ENCODE measurements at places on chromosomes 1 and 21.

DNA sequence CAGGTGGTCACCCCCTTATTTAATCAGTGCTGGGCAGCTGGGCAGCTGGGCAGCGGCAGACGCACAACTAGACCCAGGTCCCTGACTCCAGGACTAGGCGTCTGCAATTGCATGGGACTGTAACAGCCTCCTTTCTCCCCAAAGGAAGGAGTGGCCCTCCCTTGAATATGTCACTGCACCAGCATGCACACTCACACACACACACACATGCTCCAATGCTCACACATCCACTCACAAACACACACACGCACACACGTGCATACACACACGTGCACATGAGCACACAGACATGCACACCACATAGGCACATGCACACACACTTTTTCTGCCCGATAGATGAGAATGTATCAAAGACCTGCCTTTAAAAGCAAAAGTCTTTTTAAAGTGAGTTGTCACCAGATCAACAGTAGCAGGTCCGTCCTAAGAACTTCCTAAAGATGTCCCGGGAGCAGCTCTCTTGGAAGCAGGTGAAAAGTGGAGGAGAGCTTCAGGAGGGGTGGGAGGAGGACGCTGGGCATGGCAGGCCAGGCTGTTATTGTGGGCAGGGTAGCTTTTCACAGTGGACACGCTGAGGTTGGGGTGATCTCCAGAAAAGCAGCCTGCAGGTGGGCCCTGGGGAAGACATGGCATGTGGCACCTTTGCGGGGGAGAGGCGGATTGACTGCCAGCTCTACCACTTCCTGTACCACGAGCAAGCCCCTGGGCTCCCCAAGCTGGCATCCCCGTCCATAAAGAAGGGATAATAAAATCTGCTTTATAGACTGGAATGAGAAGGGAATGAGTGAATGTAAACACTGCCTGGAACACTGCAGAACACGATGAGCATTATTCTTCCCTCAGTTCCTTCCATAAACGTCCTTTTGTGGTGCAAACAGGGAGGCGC is 1.7 kb downstream of the PDE9A start:
- DNase-seq: no peak

DNA sequence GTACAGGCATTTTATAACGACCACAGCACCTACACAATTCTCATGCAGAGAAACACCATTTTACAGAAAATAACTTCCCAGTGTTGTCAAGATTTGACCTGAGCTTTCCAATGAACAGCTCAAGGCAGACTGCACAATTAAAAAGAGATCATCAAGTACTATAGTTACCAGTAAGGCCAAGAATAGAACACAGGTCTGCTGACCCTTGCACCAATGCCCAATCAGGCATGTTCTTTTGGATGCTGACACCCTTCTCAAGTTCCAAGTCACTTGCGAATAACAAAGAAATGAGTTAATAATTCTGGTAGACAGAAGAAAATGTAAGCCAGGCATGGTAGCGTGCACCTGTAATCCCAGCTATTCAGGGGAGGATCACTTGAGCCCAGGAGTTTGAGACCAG is 101.9 kb downstream of the SLC45A1 start:
- no peak for DNase-seq

- no peak for DNase-seq
Measured at GRCh38 chr1:115355069-115355468, 17.0 kb upstream of the NGF start.

- no peak for DNase-seq
Measured at GRCh38 chr1:44713321-44713781, 17.6 kb downstream of the RNU5D-1 start.

DNA sequence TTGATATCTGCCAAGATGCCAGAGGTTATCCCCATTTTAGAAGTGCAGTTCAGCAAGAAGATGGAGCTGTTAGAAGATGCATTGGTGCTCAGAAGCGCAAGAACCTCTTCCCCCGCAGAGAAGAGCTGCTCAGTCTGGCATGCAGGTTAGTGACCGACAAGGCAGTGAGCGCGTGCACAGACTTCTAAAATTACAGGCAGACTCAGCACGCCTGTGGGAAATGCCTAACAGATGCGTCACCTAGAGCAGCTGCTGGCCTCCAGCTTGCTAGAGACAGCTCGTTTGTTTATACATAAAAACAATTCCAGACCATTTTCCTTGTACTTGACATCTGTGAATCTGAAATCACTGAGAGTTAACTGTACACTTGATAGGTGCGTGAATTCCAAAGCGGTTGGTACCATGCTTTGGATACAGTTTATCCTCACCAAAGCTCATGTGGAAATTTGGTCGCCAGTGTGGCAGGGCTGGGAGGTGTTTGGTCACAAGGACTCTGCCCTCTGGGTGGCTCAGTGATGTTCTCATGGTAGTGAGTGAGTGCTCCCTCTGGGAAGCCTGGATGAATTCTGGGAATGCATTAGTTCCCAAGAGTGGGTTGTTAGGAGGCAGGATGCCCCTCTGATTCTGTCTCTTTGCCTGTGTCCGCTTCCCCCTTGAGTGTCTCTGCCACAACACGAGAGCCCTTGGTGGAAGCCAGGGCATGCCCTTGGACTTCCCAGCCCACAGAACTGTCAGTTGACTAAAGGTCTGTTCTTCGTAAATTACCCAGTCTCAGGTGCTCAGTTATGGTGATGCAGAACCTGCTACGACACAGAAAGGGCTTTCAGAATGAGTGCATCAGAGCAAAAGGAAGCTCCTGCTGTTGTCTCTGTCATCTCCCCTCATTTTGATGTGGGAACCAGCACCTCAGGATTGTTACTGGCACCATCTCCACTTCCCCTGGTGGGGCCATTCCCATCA is 24.4 kb downstream of the SNAP47 start:
- DNase-seq: no peak

GRCh38 chr1:42922687-42923366 is 35.8 kb downstream of the SLC2A1 start:
- peak; percentile 78 for DNase-seq

DNA sequence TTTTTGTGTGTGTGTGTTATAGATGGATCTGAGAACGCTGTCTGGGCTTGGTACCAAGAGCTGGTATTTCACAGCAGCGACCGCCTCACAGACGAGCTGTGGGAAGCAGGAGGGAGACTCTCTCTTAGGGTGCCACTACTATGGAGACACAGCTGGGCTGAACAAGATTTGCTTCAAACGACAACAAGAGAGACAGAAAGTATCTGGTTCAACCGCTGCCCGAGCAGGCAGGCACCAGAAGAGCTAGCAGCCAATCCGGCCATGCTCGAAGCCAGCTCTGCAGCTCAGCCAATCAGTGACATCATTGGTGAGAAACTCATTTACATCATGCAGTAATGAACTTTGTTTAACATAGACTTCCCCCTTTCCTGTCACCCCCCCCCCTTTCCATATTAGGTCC is 341.3 kb downstream of the USP25 start:
- DNase-seq: no peak

DNA sequence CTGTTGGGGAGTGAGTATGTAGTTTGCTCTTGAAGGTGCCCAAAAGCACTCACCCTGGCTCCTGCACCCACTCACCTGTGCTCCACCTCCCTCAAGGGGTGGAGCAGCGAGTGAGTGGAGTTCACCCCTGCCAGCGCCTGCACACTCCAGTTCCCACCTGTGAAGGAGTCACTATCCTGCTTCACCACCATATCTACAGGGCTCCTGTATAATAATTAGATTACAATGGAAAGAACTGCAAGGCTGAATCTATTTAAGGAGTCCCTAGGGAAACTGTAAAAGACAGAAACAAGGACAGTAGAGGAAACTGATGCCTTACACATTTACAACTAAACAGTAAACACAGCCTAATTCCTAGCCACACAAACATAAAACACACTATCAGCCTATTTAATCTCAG is 4.1 kb downstream of the DNAI4 start:
- DNase-seq: no peak

DNA sequence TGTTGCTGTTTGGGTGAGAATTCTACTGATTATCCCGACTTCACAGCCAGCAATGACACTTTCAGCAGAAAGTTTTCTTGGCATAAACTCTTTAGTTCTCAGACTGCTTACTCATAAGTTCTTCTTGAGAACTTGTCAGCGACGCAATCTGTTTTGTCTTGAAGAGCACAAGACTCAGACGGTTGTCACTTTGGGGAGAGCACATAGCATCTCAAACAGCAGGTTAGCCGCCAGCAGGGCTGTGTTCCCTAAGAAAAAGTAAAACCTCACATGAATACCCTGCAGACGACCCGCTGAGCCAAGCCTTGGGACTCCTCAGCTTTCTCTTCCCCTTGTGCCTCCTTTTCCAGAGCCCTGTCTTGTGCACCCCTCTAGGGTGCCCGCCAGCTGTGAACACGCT is 11.4 kb downstream of the AGMAT start:
- DNase-seq: no peak

DNA sequence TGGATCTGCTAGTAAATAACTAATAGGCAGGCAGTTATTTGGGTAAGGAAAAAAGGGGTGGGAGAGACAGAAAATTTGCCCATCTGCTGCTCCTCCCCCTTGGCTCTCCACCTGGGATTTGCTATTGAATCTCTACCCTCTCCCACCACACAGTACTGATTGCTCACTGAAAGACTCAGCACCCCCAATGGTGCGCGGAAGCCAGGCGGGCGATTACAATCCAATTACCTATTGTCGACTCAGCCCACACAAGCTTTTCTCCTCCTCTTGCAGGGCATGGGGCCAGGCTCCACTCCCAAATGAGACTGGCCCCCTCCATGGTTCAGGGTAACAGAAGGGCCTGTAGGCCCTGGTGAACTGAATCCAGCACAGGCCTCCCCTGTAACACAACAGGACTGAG is 2.7 kb upstream of the HMGN2 start:
- DNase-seq: peak; percentile 58

DNA sequence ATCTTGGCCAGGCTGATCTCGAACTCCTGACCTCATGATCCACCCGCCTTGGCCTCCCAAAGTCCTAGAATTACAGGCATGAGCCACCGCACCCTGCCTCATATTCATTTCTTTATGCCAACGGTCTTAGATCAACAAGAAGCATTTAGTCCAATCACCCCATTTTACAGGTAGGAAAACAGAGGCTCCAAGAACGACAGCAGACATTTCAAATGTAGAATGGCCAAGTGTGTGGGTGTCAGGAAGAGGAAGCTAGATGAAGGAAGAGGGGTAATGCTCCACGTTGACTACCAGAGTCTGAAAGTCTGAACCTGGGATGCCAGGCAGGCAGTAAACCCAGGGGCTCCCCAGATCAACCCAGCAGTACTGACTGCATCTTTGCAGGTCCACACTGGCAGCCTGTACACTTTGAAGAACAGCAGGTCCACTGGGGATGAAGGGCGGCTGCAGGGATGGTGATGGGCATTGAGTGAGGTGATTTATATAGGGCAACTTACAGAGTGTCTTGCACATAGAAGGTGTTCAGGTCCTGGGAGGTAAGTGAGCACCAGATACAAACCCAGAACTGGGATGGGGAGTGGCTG is 120.2 kb downstream of the EPHB2 start:
- no peak for DNase-seq

DNA sequence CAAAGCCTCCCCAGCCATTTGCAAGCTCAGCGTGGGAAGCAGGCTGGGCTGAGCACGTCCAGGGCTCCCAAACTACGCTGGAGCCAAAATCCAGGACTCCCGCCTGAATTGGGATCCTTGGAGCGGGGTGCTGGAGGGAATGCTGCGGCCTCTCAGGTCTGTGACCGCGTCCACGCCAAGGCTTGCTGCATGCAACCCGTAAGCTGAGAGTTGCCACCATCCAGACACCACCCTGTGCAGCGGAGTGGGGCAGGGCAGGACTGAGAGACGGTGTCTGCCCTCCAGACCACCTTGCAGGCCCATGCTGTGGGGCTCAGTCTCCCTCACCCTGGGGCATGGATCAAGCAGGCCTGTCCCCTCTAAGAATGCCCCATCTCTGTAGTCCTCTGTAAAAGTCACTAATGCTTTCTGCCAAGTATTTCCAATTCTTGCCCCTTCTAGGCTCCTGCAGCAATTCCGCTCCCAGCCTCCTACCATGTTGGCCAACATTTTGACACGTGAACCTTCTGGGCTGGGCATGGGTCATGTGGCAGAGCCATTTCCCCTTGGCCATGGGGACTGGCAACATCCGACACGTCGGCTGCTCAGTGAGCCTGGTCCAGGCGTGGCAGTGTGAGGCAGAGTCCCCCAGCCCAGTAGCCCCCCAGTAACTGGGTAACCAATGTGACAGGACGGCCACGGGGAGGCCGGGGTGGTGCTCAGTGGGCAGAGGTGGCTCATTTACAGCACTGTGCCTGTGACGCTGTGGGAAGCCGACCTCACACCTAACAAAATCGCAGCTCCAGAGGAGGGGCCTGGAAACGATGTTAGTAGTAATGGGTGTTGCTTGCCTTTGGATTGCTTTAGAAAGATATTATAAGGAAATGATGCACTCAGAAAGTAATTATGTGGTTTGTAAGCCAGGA is 57.9 kb upstream of the PDE9A start:
- no peak for DNase-seq

DNA sequence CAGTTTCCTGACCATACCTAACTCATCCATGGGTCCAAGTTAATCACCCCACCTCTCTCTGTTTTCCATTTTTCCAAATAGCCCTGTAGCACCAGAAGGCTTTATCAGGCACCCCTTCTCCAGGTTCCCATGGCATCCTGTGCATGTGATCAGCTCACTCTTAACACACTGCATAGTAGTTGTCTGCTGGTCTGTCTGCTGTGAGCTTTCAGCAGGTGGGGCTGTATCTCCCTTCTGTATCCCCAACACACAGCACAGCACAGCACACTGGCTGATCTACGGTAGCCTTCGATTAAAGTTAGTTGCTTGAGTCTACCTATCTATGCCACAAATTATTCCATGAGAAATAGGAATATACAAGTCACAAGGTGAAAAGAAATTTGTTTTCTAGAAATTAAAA is 54.3 kb upstream of the C1orf198 start:
- DNase-seq: no peak

Data from NCI-H345 (cell line).